ENCODE measurements at places on chromosomes 3 and 15. TPM values are rescaled to one million over a fixed set of nuclear protein-coding genes. Genes with fewer than 3 reads are reported as not detected.

Gene GOLGA6L4
- total RNA-seq = 1.7 TPM

Gene ZNF770
- total RNA-seq = 12.2 TPM

Gene PLSCR2
- not detected for total RNA-seq

Gene TEX55
- total RNA-seq = not detected

Gene CYP1A1
- total RNA-seq = 1.7 TPM

Gene C3orf20
- total RNA-seq = not detected

Gene TMC3
- not detected for total RNA-seq

Gene ARGFX
- total RNA-seq = not detected

Gene SSUH2
- total RNA-seq = 1.6 TPM

Gene CFAP20DC
- 2.5 TPM for total RNA-seq

Gene SLC51B
- 21.2 TPM for total RNA-seq

Gene CLDN16
- total RNA-seq = not detected

Gene SLC6A20
- total RNA-seq = 0.05 TPM

Gene JAGN1
- total RNA-seq = 80.7 TPM

Gene CLDN18
- not detected for total RNA-seq

Gene IFT122
- total RNA-seq = 12.8 TPM

Gene FSIP1
- 0.65 TPM for total RNA-seq

Gene ACKR4
- not detected for total RNA-seq

Gene ERC2
- total RNA-seq = not detected

Gene LIPC
- 0.16 TPM for total RNA-seq

Gene PLA2G4E
- total RNA-seq = not detected

Gene BFSP2
- not detected for total RNA-seq

Gene RNU5B-1
- total RNA-seq = not detected

Gene ANKRD63
- 0.41 TPM for total RNA-seq

Gene STRA6
- total RNA-seq = 72.6 TPM

Gene OR5K2
- not detected for total RNA-seq

Gene MEGF11
- 0.62 TPM for total RNA-seq

Gene VIPR1
- 0.51 TPM for total RNA-seq

Gene ZPLD1
- not detected for total RNA-seq

Gene C2CD4B
- total RNA-seq = 0.31 TPM

Gene GNAT1
- not detected for total RNA-seq

Gene GOLGA8Q
- total RNA-seq = not detected

Gene IQCF5
- total RNA-seq = not detected

Gene PRR20G
- 0.80 TPM for total RNA-seq

Gene GPR27
- 2.5 TPM for total RNA-seq

Gene CCR9
- total RNA-seq = not detected

Gene CHRFAM7A
- total RNA-seq = 7.9 TPM

Gene ADCY5
- 0.57 TPM for total RNA-seq

Gene DHX30
- 38.6 TPM for total RNA-seq

Gene WDR49
- not detected for total RNA-seq

Gene P2RY14
- not detected for total RNA-seq

Gene SERINC4
- not detected for total RNA-seq

Gene GATA2
- total RNA-seq = 5.3 TPM

Gene MRPL3
- 104 TPM for total RNA-seq

Gene TTC14
- 15.1 TPM for total RNA-seq

Gene SPTSSB
- total RNA-seq = not detected

Gene CPEB1
- 2.9 TPM for total RNA-seq

Gene WDR5B
- total RNA-seq = 3.9 TPM

All from A549 treated with GW870086 at 1 μM for 4 hours (cell line).